ENCODE measurements at places on chromosomes 11 and 22. TPM values are rescaled to one million over a fixed set of nuclear protein-coding genes. Genes with fewer than 3 reads are reported as not detected.

GRCh38 chr11:115659061-115659963, 155.1 kb upstream of the CADM1 start:
- no peak for DNase-seq

Gene TECTA
- polyA plus RNA-seq = 2.3 TPM

GRCh38 chr11:3865388-3866193, 10.1 kb downstream of the STIM1 start:
- DNase-seq = no peak

- DNase-seq = no peak
Observed at GRCh38 chr11:132648851-132649250, 883.5 kb downstream of the OPCML start.

DNA sequence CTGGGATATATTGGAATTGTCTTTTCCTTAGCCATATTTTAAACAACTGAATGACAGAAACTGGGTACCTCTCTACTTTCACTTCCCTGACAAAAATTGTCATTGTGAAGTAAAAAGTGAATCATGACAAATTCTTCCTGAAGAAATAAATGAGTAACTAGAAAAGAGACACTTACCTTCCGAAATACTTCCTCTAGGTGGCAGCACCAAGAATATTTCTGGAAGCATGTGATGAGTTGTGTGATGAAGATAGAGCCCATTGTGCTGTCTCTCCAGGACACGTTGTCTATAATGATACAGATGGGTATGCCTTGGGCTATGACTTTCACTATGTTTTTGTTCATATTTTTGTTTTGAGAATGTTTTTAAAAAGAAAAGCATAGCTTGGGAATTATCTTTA, 21.5 kb downstream of the CASP4 start:
- no peak for DNase-seq

All from left lung (tissue), 14 donors.